Peyer's patch (tissue), 4 donors: ENCODE measurements at places on chromosomes 4 and X. TPM values are rescaled to one million over a fixed set of nuclear protein-coding genes. Genes with fewer than 3 reads are reported as not detected.

DNA sequence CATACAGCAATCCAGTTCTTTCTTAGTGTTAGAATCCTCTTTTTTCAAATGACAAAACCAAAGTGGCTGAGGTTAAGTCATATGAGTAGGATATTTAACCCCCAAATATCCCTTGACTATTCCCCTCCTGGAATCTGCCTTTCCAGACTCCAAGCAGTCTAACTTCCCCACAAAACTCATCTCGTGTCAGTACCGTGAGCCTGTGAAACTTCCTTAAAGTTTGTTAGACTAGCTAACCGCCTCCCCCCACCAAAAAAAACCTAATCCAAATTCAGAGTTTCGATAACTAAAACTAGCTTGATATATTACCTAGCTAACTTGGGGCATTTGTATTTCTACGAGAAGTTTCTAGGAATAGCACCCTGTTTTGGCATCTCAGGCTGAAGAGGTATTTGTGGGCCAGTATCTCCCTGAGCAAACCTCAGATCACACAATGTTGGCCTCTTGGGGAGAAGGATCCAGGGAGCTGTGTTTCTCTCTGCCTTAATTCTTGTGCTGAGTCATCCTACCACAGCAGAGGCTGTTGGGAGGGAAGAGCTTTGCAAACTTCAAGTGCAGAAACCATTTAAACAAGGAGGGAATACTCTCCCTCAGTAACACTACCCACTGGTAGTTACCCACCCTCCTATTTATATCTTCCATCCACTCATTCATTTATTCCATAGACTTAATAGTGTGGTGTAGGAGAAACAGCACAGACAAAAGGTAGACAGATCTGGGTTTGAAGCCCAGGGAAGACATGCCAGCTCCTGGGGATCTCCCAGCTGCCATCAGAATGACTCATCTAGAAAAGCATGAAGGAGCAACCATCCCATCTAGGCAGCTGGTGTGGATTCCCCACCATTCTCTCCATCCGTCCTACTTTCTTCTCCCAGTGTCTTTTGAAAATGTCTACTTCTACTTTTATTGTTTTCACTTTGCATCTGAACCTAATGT is 39.3 kb upstream of the TXK start:
- no peak for DNase-seq

Gene SEPSECS
- total RNA-seq, result 24.0 TPM

Gene OTUD6A
- total RNA-seq, result not detected

GRCh38 chr4:108272046-108272445 is 103.3 kb upstream of the LEF1 start:
- DNase-seq, result no peak

Gene NPY2R
- not detected for total RNA-seq

DNA sequence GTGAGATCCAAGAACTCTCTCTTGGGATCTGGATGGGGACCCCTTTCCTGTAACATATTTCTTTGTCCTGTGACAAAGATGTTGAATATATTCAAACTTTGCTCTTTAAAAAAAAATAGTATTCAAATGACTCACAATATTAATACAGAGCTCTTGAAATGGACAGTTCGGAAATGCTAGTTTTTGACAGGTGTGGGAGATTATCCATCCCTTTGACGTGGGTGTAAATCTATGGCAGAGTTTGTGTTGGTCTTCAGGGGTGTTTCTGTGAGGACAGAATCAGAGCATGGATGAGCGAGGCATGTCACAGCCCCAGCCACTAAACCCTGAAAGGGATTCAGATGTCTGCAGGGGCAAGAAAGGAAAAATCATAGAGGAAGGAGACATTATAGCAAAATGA is 25.8 kb downstream of the TENM3 start:
- DNase-seq, result no peak

- DNase-seq, result no peak
These were observed 94.6 kb downstream of the AKAP4 start for GRCh38 chrX:50106051-50106675.

- no peak for DNase-seq
These were observed 19.5 kb upstream of the CNKSR2 start for GRCh38 chrX:21354725-21355124.

GRCh38 chrX:6885396-6885795 is 262.1 kb upstream of the STS start:
- DNase-seq, result no peak

Gene USP51
- 0.28 TPM for total RNA-seq

DNA sequence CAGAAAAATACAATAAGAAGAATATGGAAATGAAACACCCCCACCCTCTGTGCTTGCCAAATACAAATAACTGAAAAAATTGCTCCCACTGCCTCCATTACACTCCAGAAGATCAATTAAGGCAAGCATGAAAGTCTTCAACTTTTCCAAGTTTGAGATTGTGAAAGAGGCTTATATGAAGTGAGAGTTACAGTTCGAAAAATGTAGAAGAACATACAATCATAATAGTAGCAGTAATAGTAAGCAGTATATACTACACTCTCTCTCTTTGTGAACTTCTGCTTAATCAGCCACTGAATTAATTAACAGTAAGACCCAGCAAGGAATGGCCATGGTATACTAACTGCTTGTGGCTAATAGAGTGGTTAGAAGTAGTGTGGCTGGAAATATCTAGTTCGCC is 923.2 kb downstream of the RPA4 start:
- no peak for DNase-seq

Gene AKAP14
- not detected for total RNA-seq
